COLO829 (cell line): ENCODE measurements at places on chromosomes 12 and 14.
A peak's percentile ranks its signal among the peaks of the same experiment; 100 is the strongest.

DNA sequence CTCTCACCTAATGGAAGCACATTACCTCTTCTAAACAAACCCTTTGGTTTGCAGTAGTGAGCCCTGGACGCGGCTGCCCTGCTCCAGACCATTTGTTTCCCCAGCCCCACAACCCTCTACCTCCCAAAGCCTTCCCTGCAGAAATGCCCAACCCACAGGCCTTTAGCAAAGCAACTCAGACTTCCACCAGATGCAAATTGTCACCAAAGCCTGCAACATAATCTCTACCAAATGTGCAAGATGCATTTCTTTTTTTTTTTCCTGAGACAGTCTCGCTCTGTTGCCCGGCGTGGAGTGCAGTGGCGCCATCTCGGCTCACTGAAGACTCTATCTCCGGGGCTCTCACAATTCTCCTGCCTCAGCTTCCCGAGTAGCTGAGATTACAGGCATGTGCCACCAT, 56.2 kb downstream of the VWF start:
- no peak for DNase-seq

- no peak for DNase-seq
Measured at GRCh38 chr12:42140901-42141300, 3.8 kb downstream of the GXYLT1 start.

DNA sequence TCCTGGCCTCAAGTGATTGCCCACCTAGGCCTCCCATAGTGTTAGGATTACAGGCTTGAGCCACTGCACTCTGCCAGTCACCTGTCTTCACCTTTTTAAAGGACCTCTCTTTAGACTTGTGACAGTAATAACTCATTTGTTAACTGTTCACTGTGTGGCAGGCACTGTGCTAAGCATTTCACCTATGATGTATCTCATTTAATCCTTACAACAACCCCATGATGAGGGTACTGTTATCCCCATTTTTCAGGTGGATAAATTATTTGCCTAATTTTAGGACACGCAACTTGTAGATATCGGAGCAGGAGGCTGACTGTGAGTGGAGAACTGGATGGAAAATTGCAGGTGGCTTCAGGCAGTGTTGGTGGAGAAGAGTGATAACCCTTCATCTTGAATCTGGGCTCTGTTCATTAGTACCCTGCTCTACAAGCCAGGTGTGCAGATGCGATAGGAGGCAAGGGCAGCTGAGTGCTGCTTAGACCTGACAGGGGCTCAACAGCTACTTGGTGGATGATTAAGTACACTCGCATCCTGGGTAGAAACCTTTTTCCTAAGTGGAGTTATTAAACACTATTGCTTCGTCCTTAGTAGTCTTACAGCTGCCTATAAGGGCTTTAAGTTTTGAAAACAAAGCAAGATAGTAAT, 2.7 kb downstream of the TCTN1 start:
- no peak for DNase-seq

- DNase-seq = no peak
Measured at GRCh38 chr12:33052141-33053051, 155.8 kb upstream of the PKP2 start.

DNA sequence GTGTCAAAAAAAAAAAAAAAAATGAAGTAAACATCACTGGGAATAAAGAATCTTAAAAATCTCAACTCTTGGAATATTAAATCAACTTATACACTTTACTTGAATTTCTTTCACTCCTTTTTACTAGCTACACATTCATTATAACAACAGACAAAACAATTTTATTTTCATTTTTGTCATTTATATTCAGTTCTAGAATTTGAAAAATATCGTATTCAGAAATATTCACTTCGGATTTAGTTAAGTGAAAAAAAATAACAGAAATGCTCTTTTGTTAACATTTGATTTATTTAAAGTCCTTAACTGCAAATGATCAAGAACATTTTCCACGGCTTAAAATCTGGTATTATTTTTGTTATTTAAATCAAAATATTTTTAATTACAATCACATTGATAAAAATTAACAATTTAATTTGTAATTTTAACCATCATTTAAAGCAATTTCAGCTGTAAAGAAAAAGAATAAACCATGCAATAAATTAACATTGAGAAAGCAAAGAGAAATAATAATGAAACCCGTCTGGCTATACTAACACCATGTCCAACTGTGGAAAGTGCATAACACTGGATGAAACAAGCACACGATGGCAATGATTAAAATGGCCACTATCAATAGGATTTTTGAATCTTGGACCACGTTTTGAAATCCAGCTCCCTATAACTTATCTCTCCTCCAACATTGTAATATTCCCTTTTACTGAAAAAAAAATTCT, 5.2 kb downstream of the FOXA1 start:
- no peak for DNase-seq

- DNase-seq = no peak
Measured at GRCh38 chr12:101298426-101298825, 18.5 kb downstream of the UTP20 start.

DNA sequence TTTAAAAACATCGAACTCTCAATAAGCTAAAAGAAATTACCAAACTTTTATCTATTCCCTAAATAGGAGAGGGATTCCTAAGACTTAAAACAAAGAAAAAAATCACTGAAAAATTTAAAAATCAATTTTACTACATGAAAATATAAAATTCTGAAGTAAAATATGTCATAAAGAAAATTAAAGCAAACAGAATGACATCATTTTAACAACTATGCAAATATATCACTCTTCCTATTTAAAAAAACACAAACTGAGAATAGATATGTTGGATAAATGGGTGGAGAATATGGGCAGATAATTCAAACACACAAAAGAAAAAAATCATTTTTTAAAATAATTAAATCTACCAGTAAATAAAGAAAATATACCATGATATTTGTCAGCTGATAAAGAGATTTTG, 510.0 kb downstream of the BCL11B start:
- no peak for DNase-seq

DNA sequence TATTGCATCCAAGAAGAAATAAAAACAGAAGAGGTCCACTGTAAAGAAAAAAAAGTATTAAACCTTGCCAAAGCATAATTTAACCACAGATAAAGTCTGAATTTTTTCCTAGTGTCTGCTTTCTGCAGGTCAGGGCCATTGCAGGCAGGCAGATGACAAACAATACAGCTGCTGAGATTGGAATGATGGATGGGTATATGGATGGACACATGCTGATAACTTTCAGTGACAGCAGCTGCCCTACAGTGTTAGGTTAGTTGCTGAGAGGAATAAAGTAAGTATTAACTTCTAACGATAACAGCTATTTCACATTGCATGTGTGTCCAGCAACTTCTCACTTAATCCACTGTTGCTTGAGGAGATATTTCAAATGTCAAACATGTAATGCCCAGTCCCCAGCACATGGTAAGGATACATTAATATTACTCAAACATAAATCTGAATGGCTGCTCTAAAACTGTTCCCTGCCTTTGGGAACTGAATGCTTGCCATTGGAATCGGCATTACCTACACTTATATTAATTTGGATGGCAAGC, 515.3 kb downstream of the RMST start:
- no peak for DNase-seq

GRCh38 chr14:75906680-75907280, 75.0 kb downstream of the TGFB3 start:
- peak; percentile 63 for DNase-seq

DNA sequence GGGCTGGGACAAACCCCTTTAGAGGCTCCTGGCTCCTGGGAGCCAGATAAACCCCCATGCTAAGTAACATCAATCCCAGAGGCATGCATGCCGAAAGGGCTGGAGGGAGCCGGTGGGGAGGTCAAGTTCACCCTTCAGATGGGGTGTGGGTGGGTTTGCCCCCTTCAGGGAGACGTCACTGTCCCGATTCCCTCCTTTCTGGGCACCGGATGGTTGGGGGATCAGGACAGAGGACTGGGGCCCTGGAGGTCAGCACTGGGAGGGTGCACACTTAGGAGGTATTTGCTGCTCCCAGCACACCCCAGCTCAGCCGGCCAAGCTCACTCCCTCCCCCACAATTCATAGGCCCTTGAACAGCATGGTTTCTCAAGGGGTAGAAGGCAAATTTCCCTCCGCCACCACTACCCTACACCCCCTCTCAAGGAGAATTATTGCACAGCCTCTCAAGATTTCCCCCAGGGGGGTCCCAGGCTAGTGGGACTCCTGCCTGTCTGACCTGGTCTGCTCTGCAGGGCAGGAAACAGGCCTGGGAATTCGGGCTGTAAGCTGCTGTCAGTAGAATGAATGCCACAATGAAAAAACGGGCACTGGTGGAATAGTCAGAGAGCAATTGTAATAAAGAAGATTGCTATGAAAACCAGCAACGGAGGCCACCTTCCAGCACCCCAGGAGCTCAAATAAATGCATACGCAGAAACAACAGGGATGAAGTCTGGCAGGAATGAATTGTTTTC, 63.5 kb downstream of the GALNT16 start:
- no peak for DNase-seq

DNA sequence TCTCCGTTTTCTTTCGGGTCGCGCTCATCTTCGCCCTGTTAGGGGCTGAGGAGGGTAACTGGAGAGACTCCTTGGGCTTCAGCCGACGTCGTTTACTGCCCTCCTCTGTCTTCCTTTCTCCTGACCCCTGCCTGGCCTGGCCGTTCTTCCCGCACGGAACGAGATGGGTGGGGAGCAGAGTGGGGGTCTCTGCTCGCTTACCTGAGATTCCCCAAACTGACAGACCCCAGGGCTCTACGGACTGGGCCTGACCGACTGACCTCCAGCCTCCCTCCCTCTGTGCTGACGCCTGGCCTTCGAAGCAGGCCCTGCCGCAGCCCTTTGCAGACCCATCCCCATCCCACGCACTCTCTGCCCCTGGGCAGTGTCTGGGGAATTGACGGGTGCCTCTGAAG, 439 bp downstream of the GOLGA5 start:
- DNase-seq = no peak

- no peak for DNase-seq
Measured at GRCh38 chr14:73634011-73634833, 10.6 kb upstream of the DNAL1 start.

GRCh38 chr12:64099397-64099796, 122.7 kb downstream of the KICS2 start:
- DNase-seq = peak; percentile 22

DNA sequence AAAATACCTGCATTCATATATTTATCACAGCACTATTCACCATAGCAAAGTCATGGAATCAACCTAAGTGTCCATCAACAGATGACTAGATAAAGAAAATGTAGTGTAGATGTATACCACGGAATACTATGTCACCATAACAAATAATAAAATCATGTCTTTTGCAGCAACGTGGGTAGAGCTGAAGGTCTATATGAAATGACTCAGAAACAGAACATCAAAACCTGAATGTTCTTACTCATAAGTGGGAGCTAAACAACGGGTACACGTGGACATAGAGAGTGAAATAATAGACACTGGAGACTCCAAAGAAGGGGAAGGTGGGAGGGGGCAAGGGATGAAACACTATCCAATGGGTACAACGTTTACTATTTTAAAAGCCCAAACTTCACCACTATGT, 37.9 kb downstream of the SLC38A1 start:
- no peak for DNase-seq

DNA sequence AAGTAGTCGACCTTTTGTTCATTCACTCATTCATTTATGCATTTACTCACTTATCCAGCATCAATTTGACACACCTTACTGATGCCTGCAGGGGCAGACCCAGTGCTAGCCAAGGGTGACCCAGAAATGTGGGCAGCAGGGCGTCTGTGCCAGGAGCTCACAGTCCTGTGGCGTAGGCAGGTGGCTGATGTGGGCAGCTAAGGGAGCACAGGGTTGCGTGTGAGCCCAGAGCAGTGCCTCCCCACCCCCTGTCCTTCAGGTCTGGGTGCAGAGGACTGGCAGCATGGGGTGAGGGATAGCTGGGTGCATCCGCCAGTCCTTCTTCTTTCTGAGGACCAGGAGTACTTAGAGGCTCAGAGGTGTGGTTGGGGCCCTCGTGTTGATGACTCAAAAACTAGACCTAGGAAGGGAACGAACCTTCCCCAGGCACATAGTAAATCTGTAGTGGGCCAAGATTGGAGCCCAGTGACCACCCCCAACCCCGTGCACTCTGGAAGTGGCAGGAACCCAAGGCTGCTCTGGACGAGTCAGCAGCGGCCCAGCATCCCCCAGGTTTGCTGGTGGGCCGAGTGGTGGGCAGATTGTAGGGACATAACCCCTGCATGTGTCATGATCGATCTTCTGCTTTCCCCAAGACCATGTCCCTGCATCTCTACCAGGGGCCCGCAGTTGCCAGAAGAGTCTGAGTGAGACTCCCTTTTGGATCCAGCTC, 63.9 kb downstream of the BEGAIN start:
- DNase-seq = no peak
